Suppressor macrophage treated with lipopolysaccharide for 1 hour (primary cell): ENCODE measurements at places on chromosomes 6 and 20.

GRCh38 chr20:5796331-5797040, 46.3 kb downstream of the SHLD1 start:
- no peak for DNase-seq

DNA sequence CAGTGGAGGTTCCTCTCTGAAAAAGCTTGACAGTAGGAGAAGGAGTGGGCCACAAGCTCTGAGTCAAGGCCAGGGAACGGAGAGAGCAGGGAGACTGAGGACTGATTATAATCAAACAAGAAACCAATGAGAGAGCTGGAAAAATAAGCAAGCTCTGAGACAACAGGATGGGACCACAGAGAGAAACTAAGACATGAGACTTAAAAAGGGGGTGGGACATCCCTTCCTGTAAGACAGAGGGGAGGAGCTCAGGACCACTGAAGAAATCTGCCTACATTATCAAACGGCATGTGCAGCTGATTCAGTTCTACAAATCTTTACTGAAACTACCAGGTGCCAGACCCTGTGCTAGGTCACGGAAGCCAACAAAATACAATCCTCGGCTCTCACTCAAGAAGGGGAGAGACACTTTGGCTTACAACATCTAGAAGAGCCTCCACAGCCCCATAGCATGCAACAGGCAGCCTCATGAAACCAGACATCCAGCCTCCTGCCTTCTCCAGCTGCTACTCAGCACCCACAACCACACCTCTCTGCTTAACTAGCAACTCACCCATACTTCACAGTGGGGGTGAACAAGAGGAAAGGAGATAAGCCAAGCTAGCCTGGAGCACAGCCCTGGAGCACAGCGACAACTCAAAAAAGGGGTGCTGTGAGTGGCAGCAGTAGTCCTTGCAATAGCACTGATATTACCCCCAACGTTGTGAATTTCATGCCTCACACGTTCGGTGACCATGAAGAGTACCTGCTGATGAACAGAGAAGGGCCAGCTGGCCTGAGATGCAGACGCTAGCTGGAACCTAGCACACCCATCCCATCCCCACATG, 39.1 kb upstream of the ANKRD60 start:
- no peak for DNase-seq

DNA sequence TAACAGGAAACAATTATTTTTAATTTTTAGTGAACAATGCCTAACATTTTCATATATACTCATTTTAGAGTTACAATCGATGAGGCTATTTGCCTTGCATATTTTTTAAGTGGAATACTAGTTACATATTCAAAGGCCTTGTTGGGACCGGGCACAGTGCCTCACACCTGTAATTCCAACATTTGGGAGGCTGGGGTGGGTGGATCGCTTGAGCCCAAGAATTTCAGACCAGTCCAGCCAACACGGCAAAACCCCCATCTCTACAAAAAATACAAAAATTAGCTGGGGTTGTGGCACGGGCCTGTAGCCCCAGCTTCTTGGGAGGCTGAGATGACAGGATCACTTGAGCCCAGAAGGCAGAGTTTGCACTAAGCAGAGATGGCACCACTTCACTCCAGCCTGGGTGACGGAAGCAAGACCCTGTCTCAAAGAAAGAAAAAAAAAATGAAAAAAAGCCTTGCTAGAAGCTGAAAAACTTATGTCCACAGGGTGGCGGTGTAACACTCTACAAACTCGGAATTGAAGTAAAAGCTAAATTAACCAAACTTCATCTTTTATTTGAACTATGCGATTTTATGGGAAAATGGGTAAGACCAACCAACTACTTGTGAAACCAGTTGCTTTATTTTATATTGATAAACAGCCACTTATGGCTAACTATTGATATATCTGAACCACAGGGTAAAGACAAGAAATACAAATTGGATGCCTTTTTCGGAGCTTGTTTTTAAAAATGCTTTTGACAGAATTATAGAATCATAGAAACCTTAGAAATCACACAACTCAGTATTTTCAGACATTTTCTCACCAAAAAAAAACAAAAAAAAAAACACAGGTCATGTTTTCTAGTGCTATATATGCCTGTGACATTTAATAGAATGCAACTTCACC, 24.1 kb upstream of the ROS1 start:
- peak; percentile 78 for DNase-seq

DNA sequence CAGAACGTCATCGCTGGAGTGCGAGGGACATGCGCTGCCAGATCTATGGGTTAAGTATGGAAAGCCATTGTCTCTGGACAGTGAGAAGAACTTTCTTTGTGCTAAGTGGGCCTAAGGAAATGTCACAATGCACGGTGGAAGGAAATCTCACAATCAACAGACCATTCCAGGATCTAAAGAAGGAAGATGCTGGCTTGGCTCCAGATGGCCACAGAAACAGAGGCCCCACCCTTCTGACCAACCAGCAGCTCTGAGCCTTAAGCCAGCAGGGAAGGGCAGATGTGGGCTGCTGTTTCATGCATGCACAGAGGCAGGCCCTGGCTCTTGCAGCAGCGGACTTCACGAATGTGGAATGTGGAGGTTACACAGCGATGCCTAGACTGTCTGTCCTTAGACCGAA, 156.3 kb downstream of the SOBP start:
- DNase-seq: no peak

DNA sequence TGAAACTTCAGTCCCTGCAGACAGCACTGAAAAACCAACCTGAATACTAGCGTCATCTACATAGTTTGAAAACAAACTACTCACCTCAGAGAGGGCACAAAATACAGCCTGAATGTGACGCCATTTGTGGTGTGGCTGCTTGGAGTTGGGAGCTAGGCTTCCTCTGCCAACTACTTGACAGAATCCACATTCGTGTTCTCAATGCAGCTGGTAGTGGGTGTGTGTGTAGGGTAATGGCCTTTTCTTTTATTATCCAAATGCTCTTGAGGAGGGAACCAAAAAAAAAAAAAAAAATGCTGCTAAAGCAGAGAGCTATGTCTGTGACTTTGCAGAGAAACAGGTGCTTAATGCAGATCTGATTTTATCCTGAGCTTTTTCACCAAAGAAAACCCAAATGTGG, 207.8 kb downstream of the OTOR start:
- DNase-seq: no peak

DNA sequence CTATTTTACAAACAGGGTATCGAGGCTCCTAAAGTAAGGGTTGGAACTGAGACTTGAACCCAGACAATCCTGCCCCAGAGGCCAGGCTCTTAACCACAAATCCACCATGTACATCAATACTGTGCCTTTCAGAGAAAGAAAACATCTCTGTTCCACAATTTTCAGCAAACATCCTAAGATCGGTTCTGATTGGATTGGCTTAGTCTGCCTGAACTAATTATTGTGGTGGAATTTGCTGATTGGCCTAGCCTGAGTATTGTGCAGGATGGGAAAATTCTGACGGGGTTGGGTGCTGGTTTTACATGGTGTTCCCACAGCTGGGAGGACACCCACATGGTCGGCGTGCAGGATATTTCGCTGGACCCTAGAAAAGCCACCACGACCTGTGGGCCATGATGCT, at the start of gene CLPSL1:
TSS of gene CLPSL1 (plus strand) at position 301 of the 400 bp plus-strand sequence. CDS start at position 393, 92 bp downstream.
- DNase-seq: no peak

DNA sequence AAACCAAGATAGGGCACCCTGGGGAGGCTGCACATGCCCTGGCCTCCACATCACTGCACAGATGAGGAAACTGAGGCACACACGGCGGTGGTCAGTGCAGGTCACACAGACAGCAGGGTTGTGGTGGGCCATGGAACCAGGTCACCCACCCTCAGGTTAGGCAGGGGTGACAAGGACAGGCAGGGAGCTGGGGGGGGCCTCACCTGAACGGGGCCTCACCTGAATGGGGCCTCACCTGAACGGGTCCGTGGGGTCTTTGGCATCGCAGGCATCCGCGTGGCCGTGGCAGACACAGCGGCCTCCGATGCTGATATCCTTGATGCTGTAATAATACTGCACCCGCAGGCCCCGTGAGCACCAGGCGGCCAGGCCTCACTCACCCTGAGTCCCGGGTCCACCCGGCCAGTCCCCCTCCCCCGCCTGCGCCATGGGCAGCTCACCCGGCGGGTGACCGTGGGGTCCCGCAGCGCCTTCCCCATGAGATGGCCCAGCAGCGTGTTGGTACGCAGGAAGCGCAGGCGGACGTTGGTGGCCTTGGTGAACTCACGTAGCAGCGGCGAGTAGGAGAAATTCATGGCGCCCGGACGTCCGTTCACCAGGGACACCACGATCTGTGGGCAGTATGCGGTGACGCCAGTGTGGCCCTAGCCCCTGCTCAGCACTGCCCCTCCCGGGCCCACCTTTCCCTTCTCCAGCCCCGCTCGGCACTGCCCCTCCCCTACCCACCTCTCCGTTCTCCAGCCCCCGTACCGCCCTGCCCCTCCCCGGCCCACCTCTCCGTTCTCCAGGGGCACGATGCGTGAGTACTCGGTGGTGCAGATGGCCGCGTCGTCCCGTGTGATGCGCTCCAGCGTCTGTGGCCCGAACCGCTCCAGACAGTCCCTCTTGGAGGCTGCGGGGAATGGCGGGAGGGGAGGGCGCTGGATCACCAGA, 15.4 kb downstream of the LAMA5 start:
- no peak for DNase-seq

DNA sequence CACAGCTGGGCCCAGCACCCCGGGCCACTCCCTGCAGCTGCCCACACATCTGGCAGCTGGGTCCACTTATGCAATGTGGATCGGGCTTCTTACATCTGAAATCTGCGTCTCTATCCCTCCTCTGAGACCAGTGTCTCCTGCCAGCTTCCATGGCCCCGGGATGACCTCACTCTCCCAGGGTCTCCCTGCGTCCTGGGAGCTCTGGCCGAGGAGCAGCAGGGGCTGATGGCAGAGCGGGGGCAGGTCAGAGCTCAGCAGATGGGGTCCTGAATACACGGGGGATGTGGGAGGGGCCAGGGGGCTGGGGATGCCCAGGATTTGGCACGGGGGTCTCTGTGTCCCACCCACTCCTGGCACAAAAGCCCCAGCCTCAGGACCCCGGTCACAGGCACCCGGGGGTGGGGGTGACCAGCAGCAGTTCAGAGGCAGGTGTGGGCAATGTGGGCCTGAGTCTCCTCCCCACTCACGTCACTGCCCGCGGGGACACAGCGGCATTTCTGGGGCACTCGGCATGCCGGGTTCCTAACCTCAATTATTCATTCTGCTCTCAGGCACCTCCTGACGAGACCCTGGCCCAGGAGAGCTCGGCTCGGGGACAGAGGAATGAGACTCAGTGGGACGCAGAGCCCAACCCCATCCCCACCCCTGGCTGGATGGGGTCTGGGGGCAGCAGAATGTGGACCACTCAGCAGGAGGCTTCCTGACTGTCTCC, 16.4 kb downstream of the CHRNA4 start:
- no peak for DNase-seq

DNA sequence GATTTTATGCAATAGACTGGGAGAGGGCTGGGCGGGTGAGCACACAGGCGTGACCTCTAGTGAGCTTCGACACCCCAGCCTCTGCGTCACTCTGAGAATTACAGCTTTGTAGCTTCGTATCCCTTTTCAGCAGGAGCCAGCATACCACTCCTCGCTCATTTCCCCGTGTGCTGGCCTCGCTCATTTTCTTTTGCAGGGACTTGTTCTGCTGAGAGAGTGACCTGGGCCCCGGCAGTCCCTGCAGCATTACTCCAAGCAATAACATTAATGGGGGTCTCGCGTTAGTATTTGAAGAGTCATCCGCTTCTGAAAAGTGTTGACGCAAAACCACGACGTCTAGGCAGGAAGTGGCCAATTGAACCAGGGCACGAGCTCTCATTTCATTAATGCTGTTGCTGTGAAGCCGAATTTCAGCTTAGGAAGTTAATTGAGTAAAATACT, 193.7 kb downstream of the QKI start:
- no peak for DNase-seq

DNA sequence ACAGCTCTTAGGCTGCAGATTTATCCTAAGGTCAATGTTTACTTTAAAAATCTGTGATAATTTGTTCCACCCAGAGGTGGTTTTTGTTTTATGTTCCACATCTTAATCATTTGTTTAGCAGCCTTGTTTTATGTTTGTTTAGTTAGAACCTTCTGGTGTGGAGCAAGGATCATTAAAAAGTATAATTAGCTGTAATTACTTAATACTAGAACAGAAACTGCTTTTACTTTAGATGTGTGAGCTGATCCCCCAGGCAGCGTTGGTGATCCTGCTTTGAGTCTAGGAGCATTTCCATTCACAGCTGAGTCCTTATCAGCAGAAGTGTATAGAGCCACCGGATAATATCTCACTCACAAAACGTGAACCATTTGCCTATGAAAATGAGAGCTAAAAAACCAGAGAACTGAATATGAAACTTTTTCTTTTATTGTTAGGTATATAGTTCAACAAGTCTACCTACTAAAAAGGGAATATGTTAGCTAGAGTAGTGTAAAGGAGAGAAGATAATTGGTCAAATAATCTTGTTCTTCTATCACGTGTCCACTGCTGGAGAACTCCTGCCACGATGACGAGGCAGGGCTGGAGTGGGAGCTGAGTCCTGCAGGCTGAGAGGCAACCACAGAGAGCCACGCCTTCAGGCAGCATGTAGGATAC, 78.5 kb downstream of the TRMT11 start:
- DNase-seq: no peak

- no peak for DNase-seq
These were observed 1.8 kb downstream of the GABRR1 start for GRCh38 chr6:89215391-89215790.

DNA sequence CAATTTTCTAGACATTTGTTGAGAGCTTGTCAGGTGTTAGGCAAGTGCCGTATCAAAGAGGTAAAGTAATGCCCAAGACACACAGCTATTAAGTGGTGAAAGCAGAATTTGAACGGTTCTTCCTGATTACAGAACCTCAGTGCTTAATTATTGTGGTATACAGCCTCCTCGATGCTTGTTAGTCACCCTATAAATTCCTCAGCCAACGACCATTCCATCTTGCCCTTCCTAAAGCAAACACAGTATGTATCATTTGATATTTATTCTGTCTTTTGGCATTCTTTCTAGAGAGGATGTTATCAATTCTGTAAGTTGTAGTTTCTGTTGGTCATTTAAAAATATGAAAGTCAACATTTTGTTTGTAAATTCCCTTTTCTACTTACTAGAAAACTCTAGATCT, 297.8 kb upstream of the BMP2 start:
- no peak for DNase-seq

- no peak for DNase-seq
These were observed 340.1 kb downstream of the PHF3 start for GRCh38 chr6:63975699-63976098.

- no peak for DNase-seq
These were observed 122.7 kb upstream of the RNF24 start for GRCh38 chr20:4138056-4138455.

- DNase-seq: no peak
These were observed 125.3 kb upstream of the FOXO3 start for GRCh38 chr6:108435391-108435790.

DNA sequence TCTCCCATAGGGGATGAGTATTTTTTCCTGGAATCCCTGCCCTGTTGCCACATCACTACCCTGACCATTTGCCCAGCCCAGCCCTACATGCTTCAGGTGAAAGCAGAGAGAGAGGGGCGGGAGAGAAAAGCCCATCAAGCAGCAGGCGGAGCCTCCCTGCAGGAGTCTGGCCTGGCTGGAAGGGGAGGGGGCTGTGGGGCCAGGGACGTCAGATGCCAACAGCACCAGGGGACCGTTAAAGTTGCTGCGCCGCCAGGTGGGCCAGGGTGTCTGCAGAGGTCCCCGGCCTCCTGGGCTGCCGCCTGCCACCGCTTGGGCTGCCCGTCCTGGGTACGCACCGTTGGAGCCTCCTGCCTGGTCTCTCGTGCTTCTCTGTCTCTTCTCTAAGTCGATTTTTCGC, 757 bp upstream of the R3HDML start:
- DNase-seq: no peak

- peak; percentile 78 for DNase-seq
These were observed 5.5 kb upstream of the NTSR1 start for GRCh38 chr20:62702895-62703852.

- DNase-seq: no peak
These were observed 59.8 kb downstream of the SOD2 start for GRCh38 chr6:159633196-159633595.
